ENCODE measurements at places on chromosomes 3 and 15. TPM values are rescaled to one million over a fixed set of nuclear protein-coding genes. Genes with fewer than 3 reads are reported as not detected.
A peak's percentile ranks its signal among the peaks of the same experiment; 100 is the strongest.

DNA sequence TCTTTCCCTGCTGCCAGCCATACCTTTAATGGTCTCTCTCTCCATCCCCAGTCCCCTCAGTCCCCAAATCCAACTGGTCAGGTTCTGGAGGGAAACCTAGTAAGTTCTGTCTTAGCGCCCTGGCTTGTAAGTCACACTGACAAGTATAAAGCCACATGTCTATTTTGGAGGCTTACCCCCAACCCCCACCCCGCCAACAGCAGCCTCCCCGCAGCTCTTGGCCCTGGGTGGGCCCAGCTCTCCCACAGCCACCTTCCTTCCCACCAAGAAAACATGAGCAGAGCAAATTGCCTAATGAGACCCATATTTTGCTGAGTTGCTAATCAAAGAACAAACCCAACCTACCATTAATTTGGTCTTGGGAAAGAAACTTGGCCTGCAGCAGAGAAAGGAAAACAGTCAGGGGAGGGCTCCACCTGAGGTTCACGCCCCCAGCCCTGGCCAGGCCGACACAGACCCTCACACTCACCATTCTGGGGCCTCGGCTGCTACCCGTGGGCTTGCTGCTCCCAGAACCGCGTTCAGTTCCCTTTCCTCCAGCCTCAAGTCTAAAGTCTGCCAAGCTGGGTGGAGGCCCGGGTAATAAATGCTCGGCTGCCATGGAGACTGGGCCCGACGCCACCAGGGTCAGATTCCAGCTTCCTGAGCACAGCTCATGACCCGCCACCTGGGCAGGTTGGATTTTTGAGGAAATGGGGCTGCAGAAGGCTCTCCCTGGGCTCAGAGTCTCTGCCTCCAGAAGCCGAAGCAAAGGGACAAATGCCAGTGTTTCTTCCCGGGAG, at the start of gene CALML4:
Gene CALML4, minus strand, starts transcription at position 557 of the 782 bp plus-strand sequence. Its CDS starts 85 bp downstream, at position 472.
- peak within 1 kb of the TSS; percentile 56 for H3K4me3 ChIP-seq
- H3K27ac ChIP-seq, result peak within 1 kb of the TSS; percentile 62
- peaks cover 24% of the 10 kb centered on the region for H3K4me1 ChIP-seq
- DNase-seq, result no peak
- H3K36me3 ChIP-seq, result peaks cover 18% of the 10 kb centered on the region

GRCh38 chr3:47009225-47010110, 30.0 kb downstream of the NBEAL2 start:
- H3K27me3 ChIP-seq, result no peaks in the 10 kb centered on the region
- no peaks in the 10 kb centered on the region for H3K4me1 ChIP-seq
- peak; percentile 50 for DNase-seq
- H3K27ac ChIP-seq, result peak overlapping the region; percentile 8

DNA sequence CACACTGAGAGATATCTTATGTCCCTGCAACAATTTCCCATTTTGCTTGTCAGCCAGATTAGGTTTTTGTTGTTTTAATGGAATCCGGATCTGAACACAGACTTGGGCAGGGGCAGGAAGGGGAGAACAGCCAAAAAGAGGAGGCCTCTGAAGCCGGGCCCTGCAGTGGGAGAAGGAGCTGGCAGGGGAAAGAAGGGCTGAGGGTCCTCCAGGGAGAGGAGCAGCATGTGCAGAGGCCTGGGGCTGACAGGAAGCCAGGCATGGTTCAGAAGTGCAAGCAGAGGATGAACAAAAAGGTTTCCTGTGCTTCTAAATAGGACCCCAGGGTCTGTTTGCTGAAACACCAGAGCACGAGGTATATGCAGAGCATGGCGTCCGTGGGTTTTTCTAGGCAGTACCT, 49.1 kb upstream of the POMGNT2 start:
- H3K27me3 ChIP-seq, result peaks cover 12% of the 10 kb centered on the region
- no peaks in the 10 kb centered on the region for H3K36me3 ChIP-seq
- no peak overlapping the region for H3K27ac ChIP-seq

DNA sequence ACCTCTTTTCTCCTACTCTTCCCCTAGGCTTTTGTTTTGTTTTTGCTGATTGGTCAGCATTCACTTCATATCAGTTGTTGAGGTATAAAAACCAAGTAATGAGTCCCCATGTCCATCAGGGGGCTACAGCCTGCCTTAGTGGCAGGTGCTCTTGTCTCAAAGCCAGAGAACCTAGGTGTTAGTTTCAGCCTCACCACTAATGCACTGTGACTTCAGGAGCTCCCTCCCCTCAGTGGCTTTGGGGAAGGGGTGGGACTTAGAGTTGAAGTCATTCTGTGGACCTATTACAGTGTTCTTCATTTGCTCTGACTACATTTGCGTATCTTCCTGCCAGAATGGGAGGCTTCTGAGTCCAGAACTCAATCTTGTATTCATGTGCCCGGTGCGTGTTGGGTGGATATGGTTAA, 41.6 kb downstream of the NR2C2 start:
- H3K36me3 ChIP-seq, result peaks cover 15% of the 10 kb centered on the region
- no peaks in the 10 kb centered on the region for H3K27me3 ChIP-seq
- no peak overlapping the region for H3K4me3 ChIP-seq
- DNase-seq, result no peak
- H3K27ac ChIP-seq, result peak overlapping the region; percentile 44

DNA sequence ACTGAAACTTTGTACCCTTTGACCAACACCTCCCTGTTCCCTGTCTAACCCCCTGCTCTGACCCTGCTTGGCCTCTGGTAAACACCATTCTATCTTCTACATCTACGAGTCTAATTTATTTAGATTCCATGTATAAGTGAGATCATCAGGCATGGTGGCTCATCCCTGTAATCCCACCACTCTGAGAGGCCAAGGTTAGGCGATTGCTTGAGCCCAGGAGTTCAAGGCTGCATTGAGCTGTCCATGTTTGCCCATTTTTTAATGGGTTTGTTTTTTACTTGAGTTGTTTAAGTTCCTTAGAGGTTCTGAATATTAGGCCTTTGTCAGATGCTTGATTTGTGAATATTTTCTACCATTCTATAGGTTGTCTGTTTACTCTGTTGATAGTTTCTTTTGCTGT, 16.9 kb downstream of the FBXW12 start:
- DNase-seq, result no peak
- H3K4me3 ChIP-seq, result no peak overlapping the region
- H3K27me3 ChIP-seq, result peaks cover 60% of the 10 kb centered on the region
- H3K36me3 ChIP-seq, result no peaks in the 10 kb centered on the region
- H3K4me1 ChIP-seq, result no peaks in the 10 kb centered on the region
- no peak overlapping the region for H3K27ac ChIP-seq

- no peak for DNase-seq
- peaks cover 15% of the 10 kb centered on the region for H3K27me3 ChIP-seq
- no peak overlapping the region for H3K27ac ChIP-seq
- H3K4me1 ChIP-seq, result no peaks in the 10 kb centered on the region
- no peaks in the 10 kb centered on the region for H3K36me3 ChIP-seq
Measured at GRCh38 chr15:48565560-48566482, 79.7 kb downstream of the FBN1 start.

DNA sequence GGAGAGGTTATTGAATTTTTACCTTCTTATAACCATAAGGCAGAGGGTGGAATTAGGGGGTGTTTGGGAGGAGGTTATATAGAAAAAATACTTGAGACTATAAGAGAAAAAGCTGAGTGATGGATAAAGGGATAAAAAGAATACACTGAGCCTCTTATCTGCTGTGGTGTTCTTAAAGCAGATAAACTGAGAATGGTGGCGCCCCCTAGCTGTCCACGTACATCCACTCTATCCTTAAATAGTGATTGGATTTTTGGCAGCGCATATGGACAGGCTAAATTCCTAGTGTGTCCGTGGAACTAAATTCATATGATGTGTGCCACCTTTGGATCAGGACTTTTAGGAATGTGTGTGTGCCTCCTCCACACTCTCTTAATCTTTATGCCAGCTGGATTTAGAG, 121.1 kb downstream of the OXSM start:
- peaks cover 5% of the 10 kb centered on the region for H3K4me1 ChIP-seq
- no peak for DNase-seq
- no peak overlapping the region for H3K4me3 ChIP-seq
- no peak overlapping the region for H3K27ac ChIP-seq
- H3K27me3 ChIP-seq, result peaks cover 3% of the 10 kb centered on the region

GRCh38 chr15:44194323-44195150, 534 bp downstream of the FRMD5 start:
- H3K36me3 ChIP-seq, result no peaks in the 10 kb centered on the region
- DNase-seq, result peak; percentile 12
- peak overlapping the region; percentile 82 for H3K4me3 ChIP-seq

DNA sequence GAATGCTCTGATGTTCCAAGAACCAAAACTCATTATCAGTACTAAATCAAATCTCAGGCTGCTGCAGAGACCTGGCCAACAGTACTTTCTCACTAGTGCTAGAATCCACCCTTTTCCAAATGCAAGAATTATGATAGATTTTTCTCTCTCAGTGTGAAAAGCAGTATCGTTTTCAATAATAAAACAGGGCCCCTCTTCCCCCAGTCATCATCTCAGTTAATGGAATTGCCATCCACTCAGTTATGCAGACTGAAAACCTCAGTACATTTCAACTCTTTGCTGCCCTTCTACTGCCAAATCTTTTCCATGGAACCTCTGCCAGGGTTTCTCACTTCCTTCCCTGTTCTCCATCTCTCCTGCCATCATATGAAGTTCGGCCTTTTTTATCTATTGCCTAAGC, 72.4 kb upstream of the FGF12 start:
- peaks cover 13% of the 10 kb centered on the region for H3K4me1 ChIP-seq
- DNase-seq, result no peak
- no peaks in the 10 kb centered on the region for H3K27me3 ChIP-seq
- H3K27ac ChIP-seq, result no peak overlapping the region
- H3K4me3 ChIP-seq, result no peak overlapping the region

TGM4 gene
- not detected for total RNA-seq

P2RY13 gene
- total RNA-seq, result not detected

DPPA2 gene
- total RNA-seq, result not detected

TNFAIP8L3 gene
- total RNA-seq, result 1.8 TPM

GAP43 gene
- total RNA-seq, result not detected

ACKR4 gene
- total RNA-seq, result not detected
